Stimulated activated CD8-positive, alpha-beta memory T cell treated with anti-CD3 and anti-CD28 coated beads, Interleukin-12 subunit alpha, Interleukin-12 subunit beta, amount 100 ng/mL, for 4 hours (primary cell): ENCODE measurements at places on chromosomes 4 and X.

GRCh38 chr4:11069083-11069482, 359.6 kb downstream of the HS3ST1 start:
- DNase-seq, result no peak

DNA sequence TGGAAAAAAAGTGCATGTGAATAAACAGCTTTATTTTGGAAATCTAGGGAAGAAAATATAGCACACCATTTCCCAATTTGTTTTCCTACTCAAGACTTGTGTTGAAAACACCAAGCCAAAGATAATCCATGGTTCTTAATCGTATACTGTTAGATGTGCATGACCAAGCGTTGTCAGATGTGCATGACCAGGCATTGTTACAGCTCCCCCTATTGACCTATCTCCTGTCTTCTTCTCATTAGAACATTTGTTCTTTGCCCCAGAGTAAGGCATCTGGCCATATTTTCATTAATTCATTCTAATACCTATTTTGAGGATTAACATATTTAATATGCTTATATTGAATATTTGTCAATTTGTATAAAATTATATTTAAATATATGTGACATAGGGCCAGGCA, 14.4 kb upstream of the VCX start:
- no peak for DNase-seq

DNA sequence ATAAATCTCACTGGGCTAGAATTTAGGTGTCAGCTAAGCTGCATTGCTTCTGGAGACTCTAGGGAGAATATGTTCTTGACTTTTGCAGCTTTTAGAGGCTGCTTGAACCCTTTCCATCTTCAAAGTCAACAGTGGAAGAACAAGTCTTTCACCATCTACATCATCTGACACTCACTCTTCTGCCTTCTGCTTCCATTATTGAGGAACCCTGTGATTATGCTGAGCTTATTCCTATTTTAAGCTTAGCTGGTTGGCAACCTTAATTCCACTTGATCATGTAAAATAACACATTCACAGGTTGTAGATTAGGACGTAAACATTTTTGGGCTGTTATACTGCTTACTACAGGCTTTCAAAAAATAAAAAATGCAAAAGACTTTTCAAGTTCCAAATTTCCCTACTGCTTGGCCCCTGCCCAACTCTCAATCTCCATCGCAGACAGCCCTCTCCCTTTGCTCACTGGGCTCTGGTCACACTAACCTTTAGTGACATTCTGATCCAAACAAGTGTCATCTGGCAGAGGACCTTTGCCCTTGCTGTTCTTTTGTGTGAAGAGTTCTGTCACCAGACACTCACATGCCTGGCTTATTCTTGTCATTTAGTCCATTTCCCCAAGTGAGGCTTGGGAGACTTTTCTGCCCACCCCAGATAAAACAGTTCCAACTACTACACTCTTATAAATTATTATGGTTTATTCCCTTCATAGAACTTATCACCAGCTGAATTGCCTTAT, 1056.0 kb downstream of the STIM2 start:
- no peak for DNase-seq

- DNase-seq, result no peak
These were observed 67.2 kb upstream of the HOPX start for GRCh38 chr4:56748271-56748670.
